Renal pelvis (tissue), 12 donors: ENCODE measurements at places on chromosomes 13 and 19. TPM values are rescaled to one million over a fixed set of nuclear protein-coding genes. Genes with fewer than 3 reads are reported as not detected.

Gene TJP3
- polyA plus RNA-seq: 14.5 TPM

Gene SMAD9
- 24.3 TPM for polyA plus RNA-seq

Gene ONECUT3
- 0.03 TPM for polyA plus RNA-seq

Gene ZIM2
- 3.6 TPM for polyA plus RNA-seq

Gene SSC5D
- polyA plus RNA-seq: 4.1 TPM

Gene FRY
- 51.2 TPM for polyA plus RNA-seq

Gene AMER2
- 0.40 TPM for polyA plus RNA-seq

Gene CKM
- polyA plus RNA-seq: 0.22 TPM

Gene KLK14
- polyA plus RNA-seq: 0.19 TPM

GRCh38 chr13:41606646-41607045, 149.3 kb downstream of the RGCC start:
- DNase-seq: no peak

DNA sequence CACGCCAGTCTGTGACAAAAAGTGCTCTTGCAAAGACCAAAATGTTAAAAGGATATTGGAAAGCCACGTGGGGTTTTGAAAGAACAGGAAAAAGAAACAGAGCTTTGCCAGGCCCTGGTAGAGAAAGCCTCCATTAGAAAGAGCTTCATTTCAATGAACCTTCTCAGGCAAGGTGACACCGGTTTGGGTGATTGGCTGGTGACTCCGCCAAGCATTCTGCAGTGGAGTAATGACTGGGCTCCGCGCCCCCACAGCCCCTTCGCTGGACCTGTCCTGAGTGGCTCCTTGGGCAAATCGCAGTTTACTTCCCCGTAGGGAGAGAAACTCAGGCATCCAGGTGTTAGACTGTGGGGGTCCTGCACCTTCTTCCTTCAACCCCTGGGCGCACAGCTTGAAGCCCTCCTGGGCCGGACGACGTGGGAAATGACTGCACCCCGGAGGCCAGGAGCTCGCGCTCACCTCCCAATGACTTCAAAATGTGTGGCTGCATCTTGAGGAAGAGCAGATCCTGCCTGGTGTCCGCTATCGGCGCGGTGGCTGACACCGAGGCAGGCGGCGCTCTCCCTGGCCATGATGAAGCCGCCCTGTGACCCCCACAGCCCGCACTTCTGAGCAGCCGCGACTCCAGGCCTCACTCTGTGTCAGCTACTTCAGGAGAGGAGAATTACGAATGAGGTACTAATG, 444.6 kb upstream of the SGCG start:
- no peak for DNase-seq

DNA sequence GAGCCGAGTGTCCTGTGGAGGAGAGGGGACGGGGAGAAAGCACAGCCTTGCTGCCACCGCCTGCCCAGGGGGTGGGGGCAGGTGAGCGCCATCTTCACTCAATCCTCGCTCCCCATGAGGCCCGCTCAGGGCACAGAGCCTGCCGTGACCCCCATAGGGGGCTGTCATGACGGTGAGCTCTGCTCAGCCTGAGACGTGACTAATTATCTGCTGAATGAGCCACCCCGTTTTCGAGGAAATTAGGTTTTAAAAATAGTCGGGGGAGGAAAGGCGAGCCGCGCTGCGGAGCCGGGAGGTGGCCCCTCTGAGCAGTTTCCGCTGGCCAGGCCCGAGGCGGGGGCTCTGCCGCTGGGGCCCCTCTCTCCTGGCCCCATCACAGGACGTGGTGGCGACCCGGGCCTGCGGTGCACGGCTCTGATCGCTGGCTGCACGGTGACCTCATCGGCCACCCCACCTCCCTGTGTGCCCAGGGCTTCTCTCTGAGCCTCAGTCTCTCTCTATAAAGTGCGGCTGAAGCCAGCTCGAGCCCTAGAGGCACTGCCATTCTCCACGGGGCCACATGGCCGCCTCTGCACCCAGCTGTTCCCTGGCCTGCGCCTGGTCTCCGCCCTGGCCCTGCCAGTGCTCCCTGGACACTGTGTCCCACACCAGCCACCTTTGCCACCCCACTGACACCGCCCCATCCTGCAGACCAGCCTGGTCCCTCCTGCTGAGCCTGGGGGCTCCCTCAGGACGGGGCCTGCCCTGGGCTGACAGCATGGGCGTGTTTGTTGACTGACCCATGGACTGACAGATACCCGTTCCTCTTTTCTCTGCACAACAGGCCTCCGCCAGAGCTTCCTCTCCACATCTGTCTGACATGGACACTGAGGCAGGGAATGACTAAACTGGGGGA, 28.3 kb downstream of the PIP5K1C start:
- no peak for DNase-seq

GRCh38 chr19:2175742-2176141, 12.0 kb downstream of the DOT1L start:
- no peak for DNase-seq

- DNase-seq: no peak
These were observed 24.0 kb upstream of the ZNF850 start for GRCh38 chr19:36796714-36796992.

- no peak for DNase-seq
These were observed 13.7 kb downstream of the ZNF461 start for GRCh38 chr19:36652958-36653357.

DNA sequence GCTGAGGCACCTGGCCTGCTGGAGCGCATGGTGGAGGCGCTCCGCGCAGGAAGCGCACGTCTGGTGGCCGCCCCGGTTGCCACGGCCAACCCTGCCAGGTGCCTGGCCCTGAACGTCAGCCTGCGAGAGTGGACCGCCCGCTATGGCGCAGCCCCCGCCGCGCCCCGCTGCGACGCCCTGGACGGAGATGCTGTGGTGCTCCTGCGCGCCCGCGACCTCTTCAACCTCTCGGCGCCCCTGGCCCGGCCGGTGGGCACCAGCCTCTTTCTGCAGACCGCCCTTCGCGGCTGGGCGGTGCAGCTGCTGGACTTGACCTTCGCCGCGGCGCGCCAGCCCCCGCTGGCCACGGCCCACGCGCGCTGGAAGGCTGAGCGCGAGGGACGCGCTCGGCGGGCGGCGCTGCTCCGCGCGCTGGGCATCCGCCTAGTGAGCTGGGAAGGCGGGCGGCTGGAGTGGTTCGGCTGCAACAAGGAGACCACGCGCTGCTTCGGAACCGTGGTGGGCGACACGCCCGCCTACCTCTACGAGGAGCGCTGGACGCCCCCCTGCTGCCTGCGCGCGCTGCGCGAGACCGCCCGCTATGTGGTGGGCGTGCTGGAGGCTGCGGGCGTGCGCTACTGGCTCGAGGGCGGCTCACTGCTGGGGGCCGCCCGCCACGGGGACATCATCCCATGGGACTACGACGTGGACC, 9.7 kb upstream of the STRN4 start:
- no peak for DNase-seq

- DNase-seq: no peak
These were observed 311.9 kb upstream of the ARGLU1 start for GRCh38 chr13:106879806-106880205.

GRCh38 chr13:64276232-64276631, 2860.6 kb upstream of the PCDH20 start:
- DNase-seq: no peak

DNA sequence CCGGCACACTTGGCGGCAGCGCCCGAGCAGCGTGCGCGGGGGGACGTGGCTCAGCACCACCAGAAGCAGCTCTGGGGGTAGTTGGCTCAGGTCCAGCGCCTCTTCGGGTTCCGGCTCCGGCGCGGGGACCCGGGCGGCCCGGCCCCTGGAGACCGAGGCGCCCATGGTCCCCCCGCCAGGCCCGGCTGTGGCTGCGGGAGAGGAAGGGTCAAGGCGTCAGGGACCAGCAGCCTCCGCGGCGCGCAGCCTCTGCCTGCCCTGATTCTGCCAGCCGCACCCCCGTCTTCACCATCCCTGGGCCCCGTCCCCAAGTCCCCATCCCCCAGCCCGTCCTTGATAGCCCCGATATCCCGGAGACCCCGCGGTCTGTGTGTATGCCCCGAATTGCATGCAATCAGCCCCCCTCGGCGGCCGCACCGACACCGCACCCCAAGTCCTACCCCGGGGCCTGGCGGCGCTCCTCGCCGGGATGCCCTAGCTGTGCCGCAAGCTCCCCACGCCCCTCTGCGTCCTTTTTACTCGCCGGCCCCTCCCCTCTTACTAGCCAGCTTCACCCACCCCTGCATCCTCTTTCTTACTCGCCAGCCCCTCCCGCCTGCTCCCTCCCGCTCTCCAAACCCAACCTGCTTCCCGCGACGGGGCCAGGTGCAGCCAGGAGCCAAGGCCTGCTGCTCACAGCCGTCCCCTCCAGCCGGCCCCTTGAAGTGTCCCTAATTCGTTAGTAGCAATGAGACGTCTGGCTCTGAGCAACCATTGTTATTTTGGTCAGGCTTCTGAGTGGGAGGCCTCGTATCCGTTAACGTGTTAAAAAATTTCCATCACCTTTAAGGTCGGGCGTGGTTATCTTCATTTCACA, at the start of gene FBXO27:
Gene FBXO27 (minus strand): TSS at position 487 of the 856 bp plus-strand sequence. CDS start 322 bp downstream, at position 165.
- no peak for DNase-seq

- no peak for DNase-seq
These were observed 389.3 kb downstream of the DACH1 start for GRCh38 chr13:71477735-71478134.

- DNase-seq: no peak
These were observed 4.3 kb upstream of the ACP5 start for GRCh38 chr19:11581740-11582139.

DNA sequence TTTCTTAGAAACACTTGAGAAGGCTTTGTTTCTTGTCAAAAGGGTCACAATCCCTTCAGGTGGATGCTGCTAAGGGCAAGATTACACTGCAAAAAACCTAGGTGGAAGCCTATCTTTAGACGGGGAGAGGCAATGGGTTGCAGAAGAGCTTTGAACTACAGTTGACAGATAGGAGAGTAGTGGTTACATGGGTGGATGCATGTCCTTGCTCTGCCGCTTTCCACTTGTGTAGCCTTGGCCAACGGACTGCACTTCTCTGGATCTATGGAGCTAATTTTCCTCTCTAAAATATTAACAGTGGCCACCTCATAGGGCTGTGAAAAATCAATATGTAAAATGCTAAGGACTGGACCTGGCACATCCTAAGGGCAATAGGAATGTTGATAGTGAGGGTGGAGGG, 980 bp downstream of the BCKDHA start:
- DNase-seq: no peak

DNA sequence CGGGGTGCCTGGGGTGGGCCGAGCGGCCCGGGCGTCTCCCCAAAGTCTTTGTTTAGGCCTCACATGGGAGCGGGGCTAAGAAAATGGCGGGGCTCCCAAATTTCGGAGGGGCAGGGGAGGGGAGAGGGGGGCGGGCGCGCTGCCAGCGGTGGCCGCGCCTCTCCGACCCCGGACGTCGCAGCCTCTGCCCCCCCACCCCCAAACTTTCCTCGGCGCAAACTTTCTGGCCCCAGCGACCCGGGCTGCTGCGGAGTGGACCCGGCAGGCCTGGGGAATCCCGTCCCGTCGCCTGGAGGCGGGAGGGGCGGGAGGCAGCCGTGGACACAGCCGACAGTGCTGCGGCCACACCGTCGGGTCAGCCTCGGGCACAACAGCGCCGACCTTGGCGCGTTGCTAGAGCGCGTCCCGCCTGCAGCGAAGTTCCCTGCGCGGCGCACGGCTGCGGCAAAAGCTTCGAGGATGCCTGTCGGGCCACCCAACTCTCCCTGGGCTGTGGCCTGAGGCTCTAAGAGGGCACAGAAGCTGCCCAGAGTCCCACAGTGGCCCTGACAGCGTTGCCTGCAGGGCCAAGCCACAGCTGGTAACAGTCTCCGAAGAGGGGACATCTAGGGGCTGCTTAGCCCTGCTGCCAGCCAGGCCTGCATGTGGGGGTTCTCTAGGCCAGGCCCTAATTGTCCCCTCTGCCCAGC, 1.3 kb downstream of the NFIX start:
- no peak for DNase-seq

DNA sequence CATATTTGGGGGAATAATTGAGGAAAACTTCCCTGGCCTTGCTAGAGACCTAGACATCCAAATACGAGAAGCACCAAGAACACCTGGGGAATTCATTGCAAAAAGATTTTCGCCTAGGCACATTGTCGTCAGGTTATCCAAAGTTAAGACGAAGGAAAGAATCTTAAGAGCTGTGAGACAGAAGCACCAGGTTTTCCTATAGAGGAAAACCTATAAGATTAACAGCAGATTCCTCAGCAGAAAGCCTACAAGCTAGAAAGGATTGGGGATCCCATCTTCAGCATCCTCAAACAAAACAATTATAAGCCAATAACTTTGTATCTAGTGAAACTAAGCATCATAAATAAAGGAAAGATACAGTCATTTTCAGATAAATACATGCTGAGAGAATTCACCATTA, 114.9 kb downstream of the PIBF1 start:
- DNase-seq: no peak

DNA sequence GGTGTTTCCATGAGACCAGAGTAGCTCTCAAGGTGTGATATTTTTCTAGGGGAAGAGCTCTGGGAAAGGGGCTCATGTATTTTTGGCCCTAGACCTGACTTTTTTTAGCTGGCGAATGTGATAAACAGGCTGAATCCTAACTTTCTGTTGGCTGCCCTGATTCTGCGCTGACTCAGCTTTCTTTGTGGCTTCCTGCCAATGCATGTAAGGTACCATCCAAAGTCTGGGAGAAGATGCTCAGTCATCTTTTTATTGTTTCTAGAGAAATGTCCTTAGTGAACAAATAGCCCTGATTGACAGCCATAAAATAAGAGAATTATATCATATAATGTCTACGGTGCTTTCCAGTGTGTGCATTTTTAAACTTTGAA, 113.6 kb upstream of the MBNL2 start:
- no peak for DNase-seq

GRCh38 chr13:48318377-48318811, 14.8 kb downstream of the RB1 start:
- DNase-seq: no peak

DNA sequence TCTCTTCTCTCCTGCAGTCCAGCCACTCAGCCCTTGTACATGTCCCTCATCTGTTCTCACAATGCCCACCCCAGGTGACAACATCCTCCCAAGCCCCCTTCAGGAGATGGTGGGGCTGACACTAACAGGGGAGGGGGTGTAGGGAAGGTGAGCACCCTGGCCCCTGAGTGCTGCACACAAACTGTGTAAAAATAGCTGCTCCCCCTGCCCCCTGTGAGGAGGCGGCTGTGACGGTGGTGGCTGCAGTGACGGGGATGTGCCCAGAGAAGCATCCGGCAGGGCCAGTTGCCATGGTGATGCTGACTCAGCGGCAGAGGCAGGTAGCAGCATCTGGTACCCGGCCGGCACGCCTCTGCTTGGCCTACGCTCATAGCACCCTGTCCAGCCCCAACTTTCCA, 13.0 kb upstream of the JUND start:
- no peak for DNase-seq

DNA sequence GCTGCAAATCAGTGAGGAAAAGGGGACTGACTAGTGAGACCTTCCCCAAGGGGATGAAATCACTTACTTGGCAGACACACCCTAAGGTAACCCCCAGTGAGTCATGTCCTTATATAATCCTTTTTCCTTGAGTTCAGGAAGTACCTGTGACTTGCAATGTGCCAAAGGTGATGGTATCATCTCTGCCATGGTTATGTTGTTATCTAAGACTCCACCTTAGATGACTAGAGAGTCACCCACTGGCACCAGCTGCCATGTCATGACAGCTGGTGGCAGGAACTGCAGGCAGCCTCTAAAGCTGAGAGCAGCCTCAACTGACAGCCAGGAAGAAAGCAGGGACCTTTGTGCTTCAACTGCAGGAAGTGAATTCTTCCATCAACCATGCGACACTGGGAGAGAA, 12.5 kb downstream of the PBX4 start:
- no peak for DNase-seq

- DNase-seq: no peak
These were observed 15.6 kb downstream of the NUCB1 start for GRCh38 chr19:48915757-48916156.

- peak; percentile 58 for DNase-seq
These were observed 528 bp downstream of the ZNF8 start for GRCh38 chr19:58279042-58279924.
